H7 (cell line): ENCODE measurements at places on chromosomes 3 and 15. TPM values are rescaled to one million over a fixed set of nuclear protein-coding genes. Genes with fewer than 3 reads are reported as not detected.

PIGZ gene
- total RNA-seq: 0.55 and 1.2 TPM in 2 replicates

IQCF5 gene
- total RNA-seq: not detected in 2 replicates

UBAP1L gene
- total RNA-seq: 0.14 and 1.6 TPM in 2 replicates

INTS14 gene
- total RNA-seq: 35.8 and 35.9 TPM in 2 replicates

TYRO3 gene
- total RNA-seq: 65.8 and 72.6 TPM in 2 replicates

CCR8 gene
- total RNA-seq: 0.15 TPM in 1 of 2 replicates, not detected in the other

LSAMP gene
- 0.37 and 2.6 TPM in 2 replicates for total RNA-seq

- DNase-seq: no peak
Measured at GRCh38 chr3:49699281-49699979, 10.1 kb downstream of the RNF123 start.
